Large intestine (tissue), 12 donors: ENCODE measurements at places on chromosomes 3 and 15.

- H3K27ac ChIP-seq, result no peak overlapping the region
- peak; percentile 73 for DNase-seq
- H3K4me3 ChIP-seq, result no peak overlapping the region
- H3K27me3 ChIP-seq, result no peaks in the 10 kb centered on the region
These were observed 14.5 kb downstream of the TAGLN3 start for GRCh38 chr3:112013058-112013783.

- H3K27ac ChIP-seq, result no peak overlapping the region
- no peak overlapping the region for H3K4me3 ChIP-seq
- no peaks in the 10 kb centered on the region for H3K27me3 ChIP-seq
These were observed 3.2 kb upstream of the CNOT10 start for GRCh38 chr3:32681811-32682210.

GRCh38 chr3:190504354-190505125, 9.3 kb upstream of the IL1RAP start:
- no peak overlapping the region for H3K27ac ChIP-seq
- no peaks in the 10 kb centered on the region for H3K36me3 ChIP-seq
- DNase-seq, result no peak
- H3K27me3 ChIP-seq, result no peaks in the 10 kb centered on the region

GRCh38 chr3:187519428-187519890, 150.7 kb downstream of the SST start:
- no peak overlapping the region for H3K27ac ChIP-seq
- no peaks in the 10 kb centered on the region for H3K36me3 ChIP-seq
- DNase-seq, result no peak
- no peaks in the 10 kb centered on the region for H3K4me1 ChIP-seq

DNA sequence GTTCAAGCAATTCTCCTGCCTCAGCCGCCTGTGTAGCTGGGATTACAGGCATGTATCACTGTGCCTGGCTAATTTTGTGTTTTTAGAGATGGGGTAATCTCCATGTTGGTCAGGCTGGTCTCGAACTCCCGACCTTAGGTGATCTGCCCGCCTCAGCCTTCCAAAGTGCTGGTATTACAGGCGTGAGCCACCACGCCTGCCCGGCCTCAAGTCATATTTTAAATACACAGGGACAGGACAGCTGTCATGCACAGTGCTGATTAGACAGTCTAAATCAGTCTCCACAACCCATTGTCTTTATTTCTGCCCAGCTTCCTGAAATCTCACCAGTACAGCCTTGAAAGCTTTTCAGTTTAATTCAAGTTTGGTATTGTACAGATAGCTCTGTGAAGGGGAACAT, 587.4 kb downstream of the FOXP1 start:
- H3K27ac ChIP-seq, result no peak overlapping the region
- H3K27me3 ChIP-seq, result no peaks in the 10 kb centered on the region
- no peaks in the 10 kb centered on the region for H3K4me1 ChIP-seq
- DNase-seq, result no peak

- H3K4me3 ChIP-seq, result no peak overlapping the region
- DNase-seq, result no peak
- H3K27me3 ChIP-seq, result no peaks in the 10 kb centered on the region
- H3K4me1 ChIP-seq, result no peaks in the 10 kb centered on the region
- no peaks in the 10 kb centered on the region for H3K36me3 ChIP-seq
- no peak overlapping the region for H3K27ac ChIP-seq
These were observed 181.4 kb upstream of the GRM7 start for GRCh38 chr3:6679510-6679909.

DNA sequence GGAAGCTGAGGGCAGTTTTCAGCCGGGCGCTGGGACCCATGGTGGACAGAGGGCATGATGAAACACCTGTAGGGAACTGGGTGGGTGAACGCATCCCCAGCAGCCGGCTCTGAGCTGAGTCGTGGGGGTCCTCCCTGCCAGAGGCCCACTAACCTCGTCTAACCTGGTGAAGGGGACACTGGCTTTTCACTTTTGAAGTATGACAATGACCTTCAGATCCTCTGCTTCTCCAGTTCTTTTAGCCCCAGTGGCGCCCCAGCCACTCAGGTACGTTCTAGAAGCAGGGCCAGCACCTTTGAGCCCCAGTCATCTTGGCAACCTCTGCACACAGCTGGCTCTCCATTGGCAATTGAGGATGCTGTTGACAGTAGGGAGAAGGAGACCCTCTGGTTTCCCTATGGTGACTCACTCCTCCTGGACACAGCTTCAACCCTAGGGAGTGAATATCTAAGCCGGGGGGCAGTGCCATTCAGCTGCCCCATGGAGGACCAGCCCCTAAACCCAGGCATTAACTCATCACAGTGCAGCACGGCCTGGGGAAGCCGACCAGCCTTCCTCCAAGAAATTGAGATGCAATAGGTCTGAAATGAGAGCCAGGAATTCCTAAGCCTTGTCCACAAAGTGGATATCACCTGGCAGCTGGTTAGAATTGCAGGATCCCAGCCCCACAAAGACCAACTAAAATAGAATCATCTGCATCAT, 46.1 kb downstream of the CMTM6 start:
- H3K36me3 ChIP-seq, result peaks cover 8% of the 10 kb centered on the region
- no peak for DNase-seq
- no peak overlapping the region for H3K4me3 ChIP-seq
- peaks cover 6% of the 10 kb centered on the region for H3K4me1 ChIP-seq
- H3K27ac ChIP-seq, result no peak overlapping the region
- no peaks in the 10 kb centered on the region for H3K27me3 ChIP-seq

DNA sequence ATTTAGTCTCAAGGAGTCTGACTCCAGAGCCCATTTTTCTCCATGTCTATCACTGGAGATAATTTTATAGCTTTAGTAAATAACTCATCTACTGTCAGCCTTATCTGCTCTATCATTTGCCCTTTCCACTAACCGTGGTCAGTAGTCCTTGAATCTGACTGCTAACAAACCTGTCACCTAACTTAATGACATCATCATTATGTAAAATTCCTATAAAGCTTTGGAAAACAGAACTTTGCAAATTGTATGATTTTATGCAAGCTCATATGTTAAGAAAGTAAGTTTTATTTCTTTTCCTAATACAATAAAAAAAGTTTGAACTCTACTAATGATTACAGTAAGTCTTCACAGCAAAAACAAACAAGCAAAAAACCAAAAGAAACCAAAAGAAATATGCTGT, 293.9 kb downstream of the CADM2 start:
- H3K27ac ChIP-seq, result no peak overlapping the region
- H3K27me3 ChIP-seq, result no peaks in the 10 kb centered on the region
- no peaks in the 10 kb centered on the region for H3K4me1 ChIP-seq
- no peaks in the 10 kb centered on the region for H3K36me3 ChIP-seq
- DNase-seq, result no peak

DNA sequence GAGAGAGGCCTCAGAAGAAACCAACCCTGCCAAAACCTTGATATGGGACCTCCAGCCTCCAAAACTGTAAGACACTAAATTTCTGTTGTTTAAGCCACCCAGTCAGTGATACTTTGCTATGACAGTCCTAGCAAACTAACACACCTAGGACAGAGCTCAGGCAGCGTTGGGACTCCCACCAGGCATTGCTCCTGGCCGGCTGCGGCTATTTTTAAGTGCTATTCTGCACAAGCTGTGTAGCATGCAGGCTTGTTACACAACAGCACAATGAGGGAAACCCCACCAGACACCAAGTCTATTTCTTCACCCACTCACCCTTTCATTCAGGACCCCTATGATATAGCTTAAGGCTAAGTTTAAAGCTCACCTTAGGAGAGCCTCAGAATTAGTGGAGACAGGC, 47.0 kb upstream of the GNB5 start:
- H3K4me1 ChIP-seq, result no peaks in the 10 kb centered on the region
- H3K27ac ChIP-seq, result no peak overlapping the region
- no peak for DNase-seq
- no peak overlapping the region for H3K4me3 ChIP-seq
- no peaks in the 10 kb centered on the region for H3K27me3 ChIP-seq

DNA sequence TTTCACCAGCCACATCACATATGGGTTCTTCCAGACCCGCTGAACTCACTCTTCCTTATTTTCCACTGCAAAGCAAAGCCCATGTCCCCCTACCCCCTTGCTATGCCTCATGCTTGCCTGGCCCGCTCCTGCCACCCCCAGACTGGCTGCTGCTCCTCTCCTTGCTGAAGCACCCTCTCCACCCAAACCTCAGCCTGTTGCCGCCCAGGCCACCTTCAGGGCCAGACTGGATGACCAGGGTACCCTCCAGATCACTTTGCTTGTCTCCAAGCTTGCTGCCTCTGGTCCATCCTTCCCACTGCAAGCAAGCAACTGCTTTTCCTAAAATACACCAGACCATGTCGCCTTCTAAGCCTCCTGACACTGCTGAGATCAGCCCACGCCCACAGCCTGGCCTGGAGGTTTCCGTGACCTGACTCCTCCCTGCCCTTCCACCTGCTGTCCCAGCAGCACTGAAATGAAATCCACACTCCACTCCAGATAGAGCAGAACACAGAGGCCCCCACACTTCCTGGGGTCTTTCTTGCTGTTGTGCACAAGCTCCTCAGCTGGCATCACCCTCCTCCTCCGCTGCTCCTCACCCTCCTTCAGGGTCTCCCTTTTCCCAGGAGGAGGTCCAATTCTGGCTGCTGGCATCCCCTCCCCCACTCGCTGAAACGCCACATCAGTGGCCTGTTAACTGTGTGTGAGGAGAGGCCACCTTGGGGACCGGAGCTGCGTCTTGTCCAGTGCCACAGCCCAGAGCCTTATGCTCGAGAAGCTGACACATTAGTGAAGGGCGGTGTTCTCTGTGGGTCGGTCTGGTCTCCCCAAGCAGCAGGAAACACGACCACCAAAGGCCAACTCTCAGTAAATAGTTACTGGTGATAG, 99.1 kb downstream of the ADCY5 start:
- H3K27me3 ChIP-seq, result no peaks in the 10 kb centered on the region
- H3K4me1 ChIP-seq, result no peaks in the 10 kb centered on the region
- DNase-seq, result no peak
